Kidney epithelial cell (primary cell): ENCODE measurements at places on chromosomes 1 and 21.

GRCh38 chr1:24228311-24228710, 41.2 kb upstream of the IFNLR1 start:
- no peak for DNase-seq

DNA sequence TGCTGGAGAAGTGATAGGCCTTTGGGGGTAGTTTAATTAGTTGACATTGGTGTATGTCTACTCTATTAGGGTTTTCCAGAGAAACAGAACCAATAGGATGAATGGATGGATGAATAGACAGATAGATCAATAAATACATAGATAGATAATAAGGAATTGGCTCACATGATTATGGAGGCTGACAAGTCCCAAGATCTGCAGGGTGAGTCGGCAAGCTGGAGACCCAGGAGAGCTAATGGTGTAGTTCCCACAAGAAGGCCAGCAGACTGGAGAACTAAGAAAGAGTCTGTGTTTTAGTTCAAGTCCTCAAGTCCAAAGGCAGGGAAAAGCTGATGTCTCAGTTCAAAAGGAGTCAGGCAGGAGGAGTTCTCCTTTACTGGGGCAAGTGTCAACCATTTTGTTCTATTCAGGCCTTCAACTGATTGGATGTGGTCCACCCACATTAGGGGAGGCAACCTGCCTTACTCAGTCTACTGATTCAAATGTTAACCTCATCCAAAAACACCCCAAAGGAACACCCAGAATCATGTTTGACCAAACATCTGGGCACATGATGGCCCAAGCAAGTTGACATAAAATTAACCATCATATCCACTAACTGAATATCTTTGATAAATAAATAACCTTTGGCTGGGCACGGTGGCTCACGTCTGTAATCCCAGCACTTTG, 4.5 kb upstream of the SDE2 start:
- no peak for DNase-seq

- no peak for DNase-seq
Measured at GRCh38 chr21:38712664-38713063, 93.1 kb upstream of the ETS2 start.

DNA sequence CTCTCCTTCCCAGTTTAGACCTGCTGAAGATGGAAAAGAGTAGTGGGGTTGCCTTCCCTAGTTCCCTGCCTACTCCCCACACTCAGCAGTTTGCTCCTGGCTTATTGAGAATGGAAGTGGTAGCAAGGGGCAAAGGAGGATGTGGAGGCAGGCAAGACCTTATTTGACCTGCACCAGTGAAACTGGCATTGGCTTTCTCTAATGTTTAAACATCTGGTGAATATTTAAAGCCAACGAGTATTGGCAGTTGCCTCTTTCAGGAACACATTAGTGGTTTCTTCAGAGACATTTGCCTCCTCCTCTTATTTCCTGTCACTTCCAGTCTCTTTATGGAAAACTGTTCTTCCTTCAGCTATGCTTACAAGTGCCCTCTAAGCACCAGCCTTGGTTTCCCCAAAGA, 62.4 kb upstream of the VAV3 start:
- no peak for DNase-seq

DNA sequence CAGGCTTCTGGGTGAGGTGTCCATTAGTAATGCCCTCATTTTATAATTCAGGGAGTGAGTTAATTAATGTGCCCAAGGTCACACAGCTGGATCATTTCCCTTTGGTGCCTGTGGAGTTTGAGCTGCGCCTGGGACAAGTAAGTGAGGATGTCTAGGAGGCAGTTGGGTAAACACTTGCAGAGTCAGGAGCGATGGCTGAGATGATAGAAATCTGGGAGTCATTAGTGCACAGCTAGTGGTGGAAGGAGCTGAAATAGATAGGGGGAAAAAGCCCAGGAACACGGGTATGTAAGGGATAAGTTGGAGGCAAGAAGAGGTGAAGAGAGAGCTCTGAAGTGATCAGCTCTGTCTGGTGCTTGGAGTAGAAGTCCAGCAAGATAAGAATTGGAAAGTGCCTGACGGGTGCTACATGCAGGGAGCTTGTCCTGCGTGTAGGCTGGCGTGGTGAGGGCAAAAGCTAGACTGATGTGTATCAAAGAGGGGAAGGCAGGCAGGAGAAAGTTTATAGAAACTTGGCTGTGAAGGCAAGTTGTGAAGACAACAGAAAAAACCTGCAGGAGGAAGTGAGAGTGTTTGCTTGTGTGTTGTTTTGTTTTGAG, 1.7 kb upstream of the SCAF4 start:
- DNase-seq, result no peak

GRCh38 chr1:174999936-175000696, at the start of gene CACYBP:
Gene CACYBP (plus strand): TSS chr1:174999947. CDS start chr1:175000181, 234 bp downstream.
- DNase-seq, result no peak

DNA sequence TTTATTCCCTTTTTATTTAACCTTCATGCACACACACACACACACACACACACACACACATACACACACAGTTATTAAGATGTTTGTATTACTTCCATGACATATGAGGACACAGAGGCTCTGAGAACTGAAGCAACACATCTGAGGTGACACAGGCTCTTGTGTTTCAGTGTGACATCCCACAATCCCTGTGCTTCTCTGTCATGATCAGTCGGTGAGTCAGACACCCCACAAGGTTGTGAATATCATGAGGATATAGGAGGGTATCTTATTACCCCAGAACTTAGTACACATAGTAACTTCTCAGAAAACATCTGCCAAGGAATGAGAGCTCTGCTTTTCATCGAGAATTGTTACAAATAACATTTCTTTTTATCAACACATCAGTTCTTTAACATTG, 459.3 kb downstream of the PLPP3 start:
- no peak for DNase-seq

GRCh38 chr1:24898152-24898908, 31.7 kb downstream of the RUNX3 start:
- DNase-seq, result no peak
